Kidney epithelial cell (primary cell): ENCODE measurements at places on chromosomes 12 and 14.

DNA sequence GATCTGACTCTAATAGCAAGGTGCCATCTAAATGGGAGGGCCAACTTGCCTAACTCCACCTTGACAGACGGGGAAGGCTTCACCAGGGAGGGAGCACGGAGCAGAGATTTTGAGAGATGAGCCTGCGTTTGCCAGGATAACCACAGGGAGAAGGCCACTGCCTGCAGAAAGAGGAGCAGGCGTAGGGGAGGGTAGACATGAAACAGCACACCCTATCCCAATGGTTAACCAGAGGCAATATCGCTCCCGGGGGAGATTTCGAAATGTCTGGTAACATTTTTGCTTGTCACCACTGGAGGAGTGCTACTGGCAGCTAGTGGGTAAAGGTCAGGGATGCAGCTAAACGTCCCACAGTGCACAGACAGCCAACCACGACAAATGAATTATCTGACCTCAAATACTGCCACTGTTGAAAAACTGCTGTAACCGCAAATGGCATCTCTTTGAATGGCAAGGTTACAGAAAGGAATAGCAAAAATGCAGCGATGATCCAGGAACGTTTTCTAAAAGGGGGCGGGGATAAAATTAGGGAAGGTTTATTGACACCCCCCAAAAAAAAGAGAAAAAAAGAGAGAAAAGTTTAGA is 126.0 kb upstream of the ATF7IP start:
- DNase-seq, result no peak

GRCh38 chr12:16163901-16164300 is 113.6 kb downstream of the SLC15A5 start:
- DNase-seq, result no peak

DNA sequence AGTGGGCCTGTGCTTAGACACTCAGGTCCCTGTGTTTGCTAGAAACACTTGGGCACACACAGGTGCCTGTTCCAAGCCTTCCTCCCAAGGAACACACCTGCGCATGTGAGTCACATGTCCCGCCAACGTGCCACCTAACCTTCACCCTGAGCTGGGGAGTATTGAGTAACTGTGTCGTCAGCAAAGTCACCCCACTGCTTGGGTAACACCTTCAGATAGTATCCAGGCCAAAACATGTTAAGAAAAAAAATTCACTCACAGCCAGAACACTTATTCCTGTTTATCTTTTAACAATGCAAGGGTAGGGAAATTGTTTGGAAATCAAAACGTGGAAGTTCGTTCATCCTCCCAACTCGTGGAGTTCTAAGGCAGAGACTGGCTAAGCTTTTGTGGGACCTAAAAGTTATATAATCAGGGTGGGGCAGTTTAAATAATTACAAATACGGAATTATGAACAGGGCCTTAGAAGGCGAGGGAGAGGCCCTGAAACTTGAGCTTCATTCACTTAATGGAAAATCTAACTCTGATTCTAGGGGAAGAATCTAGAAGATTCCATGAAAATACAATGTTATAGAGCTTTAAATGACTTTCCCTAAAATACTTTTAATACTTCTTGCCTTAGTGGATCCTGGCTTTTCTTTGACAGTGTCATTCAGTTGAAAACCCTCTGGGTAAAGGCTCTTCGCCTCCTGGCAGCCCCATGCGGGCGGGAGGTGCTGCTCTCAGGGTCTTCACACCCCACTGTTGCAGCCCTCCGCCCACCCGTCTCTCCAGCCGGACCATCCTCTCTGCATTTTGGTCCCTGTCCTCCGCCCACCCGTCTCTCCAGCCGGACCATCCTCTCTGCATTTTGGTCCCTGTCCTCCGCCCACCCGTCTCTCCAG is 30.3 kb upstream of the ADIPOR2 start:
- DNase-seq, result no peak

- DNase-seq, result no peak
Observed at GRCh38 chr12:69555461-69555860, 29.8 kb upstream of the CCT2 start.
